ENCODE measurements at places on chromosomes 4 and X. TPM values are rescaled to one million over a fixed set of nuclear protein-coding genes. Genes with fewer than 3 reads are reported as not detected.

- H3K27me3 ChIP-seq, result no peaks in the 10 kb centered on the region
- no peaks in the 10 kb centered on the region for H3K36me3 ChIP-seq
- DNase-seq, result no peak
- H3K4me1 ChIP-seq, result no peaks in the 10 kb centered on the region
- H3K27ac ChIP-seq, result no peak overlapping the region
Observed at GRCh38 chr4:125254106-125254505, 60.6 kb upstream of the FAT4 start.

DNA sequence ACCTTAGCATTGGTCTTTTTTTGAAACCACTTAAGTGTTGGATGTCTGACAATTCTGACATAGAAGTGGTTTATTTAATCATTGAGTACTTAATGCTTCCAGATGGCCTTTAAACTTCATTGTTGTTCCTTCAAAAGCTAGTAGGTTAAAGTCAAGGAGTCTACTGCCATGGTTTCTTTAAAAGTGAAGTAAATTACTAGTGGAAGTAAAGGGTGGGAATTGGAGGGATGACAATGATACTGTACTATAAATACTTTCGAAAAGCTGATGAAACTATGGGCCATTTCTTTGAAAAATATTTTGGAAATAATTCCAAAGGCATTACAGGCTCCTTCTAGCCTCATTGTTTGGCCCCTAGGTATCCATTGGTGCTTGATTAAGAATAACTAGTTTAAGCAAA lies 51.9 kb downstream of the ATP10D start:
- H3K4me1 ChIP-seq, result peaks cover 8% of the 10 kb centered on the region
- no peak overlapping the region for H3K4me3 ChIP-seq
- H3K27me3 ChIP-seq, result no peaks in the 10 kb centered on the region
- DNase-seq, result no peak
- H3K27ac ChIP-seq, result no peak overlapping the region

- DNase-seq, result peak; percentile 62
- H3K27me3 ChIP-seq, result no peaks in the 10 kb centered on the region
- H3K4me1 ChIP-seq, result no peaks in the 10 kb centered on the region
- H3K36me3 ChIP-seq, result no peaks in the 10 kb centered on the region
- H3K4me3 ChIP-seq, result no peak overlapping the region
Observed at GRCh38 chr4:14719053-14719452, 283.2 kb upstream of the CPEB2 start.

DNA sequence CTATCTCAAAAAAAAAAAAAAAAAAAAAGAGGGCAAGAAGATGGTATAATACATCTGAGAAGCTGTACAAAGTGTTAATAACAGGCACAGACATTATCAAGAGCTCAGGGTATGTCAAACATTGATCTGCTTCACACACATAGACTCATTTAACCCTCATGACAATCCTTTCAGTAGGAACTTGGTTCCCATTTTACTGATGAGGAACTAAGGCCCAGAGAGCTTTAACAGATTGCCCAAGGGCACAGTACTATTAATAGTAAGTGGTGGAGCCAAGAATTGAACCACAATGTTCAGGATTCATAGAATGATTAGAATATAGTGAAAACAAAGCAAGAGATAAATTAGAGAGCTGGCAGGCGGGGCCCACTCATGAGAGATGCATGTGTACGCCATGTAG lies 154.4 kb downstream of the EFHC2 start:
- H3K4me1 ChIP-seq, result no peaks in the 10 kb centered on the region
- no peaks in the 10 kb centered on the region for H3K36me3 ChIP-seq
- no peak overlapping the region for H3K27ac ChIP-seq
- no peaks in the 10 kb centered on the region for H3K27me3 ChIP-seq

GRCh38 chr4:26467724-26468123 lies 22.6 kb downstream of the CCKAR start:
- H3K36me3 ChIP-seq, result no peaks in the 10 kb centered on the region
- H3K27me3 ChIP-seq, result no peaks in the 10 kb centered on the region
- H3K4me3 ChIP-seq, result no peak overlapping the region
- DNase-seq, result no peak
- no peak overlapping the region for H3K27ac ChIP-seq
- H3K4me1 ChIP-seq, result no peaks in the 10 kb centered on the region

DNA sequence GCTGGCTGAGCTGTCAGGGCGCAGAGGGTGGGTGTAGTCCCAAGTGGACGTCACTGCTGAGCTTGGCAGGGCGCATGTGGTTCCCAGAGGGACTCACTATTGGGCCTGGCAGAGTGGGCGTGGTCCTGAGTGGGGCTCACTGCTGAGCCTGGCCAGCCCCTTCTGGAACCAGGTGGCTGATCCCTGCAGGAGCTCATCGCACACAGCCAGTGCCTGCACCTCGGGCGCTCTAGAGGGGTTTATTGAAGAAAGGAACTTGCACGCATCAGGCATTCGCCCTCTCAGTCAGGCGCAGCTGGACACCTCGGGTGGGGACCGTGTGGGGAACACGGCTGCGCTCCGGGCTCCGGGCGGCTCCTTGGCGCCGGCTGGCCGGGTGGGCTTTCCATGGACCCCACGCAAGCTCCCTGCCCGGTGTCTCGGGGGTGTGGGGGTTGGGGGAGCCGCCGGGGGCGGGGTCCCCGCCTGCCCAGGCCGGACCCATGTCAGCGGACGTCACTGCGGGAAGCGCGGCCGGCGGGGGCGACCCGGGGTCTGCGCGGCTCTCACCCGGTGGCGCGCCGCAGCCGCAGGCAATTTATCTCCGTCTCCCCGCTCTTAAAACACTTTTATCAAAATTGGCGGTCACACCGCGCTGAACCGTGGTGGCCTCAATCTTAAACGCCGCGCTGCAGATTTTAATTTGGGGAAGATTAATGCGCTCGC lies 65.4 kb upstream of the NKX1-1 start:
- H3K4me3 ChIP-seq, result no peak overlapping the region
- no peak for DNase-seq
- H3K27ac ChIP-seq, result no peak overlapping the region

FAM133A gene
- total RNA-seq, result not detected

- peak within 1 kb of the TSS; percentile 85 for H3K27ac ChIP-seq
- DNase-seq, result peak; percentile 55
- H3K36me3 ChIP-seq, result no peaks in the 10 kb centered on the region
- peaks cover 60% of the 10 kb centered on the region for H3K4me1 ChIP-seq
- peak within 1 kb of the TSS; percentile 70 for H3K4me3 ChIP-seq
Observed at GRCh38 chr4:150078041-150078578, at the start of gene DCLK2. DCLK2 (plus strand) TSS chr4:150078445; CDS start chr4:150079028, 583 bp downstream.

DNA sequence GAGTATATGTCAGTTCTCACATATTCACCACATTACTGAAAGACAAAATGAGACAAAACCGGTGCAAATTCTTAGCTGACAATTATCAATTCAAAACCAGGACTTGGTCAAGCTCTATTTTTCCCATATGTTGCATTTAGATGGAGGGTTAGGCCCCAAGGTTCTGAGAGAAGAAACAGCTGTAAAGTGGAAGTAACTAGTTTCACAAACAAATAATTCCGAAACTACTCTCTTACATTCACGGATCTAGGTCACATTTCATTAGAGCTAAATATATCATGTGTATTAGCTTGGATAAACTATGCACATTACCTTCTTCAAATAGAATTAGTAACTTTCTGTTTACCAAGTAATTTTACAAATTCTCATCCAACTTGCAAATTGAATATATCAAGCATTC lies 3.7 kb upstream of the GABRA2 start:
- H3K27me3 ChIP-seq, result peaks cover 5% of the 10 kb centered on the region
- H3K4me3 ChIP-seq, result no peak overlapping the region
- no peak for DNase-seq
- no peak overlapping the region for H3K27ac ChIP-seq
- no peaks in the 10 kb centered on the region for H3K36me3 ChIP-seq

DNA sequence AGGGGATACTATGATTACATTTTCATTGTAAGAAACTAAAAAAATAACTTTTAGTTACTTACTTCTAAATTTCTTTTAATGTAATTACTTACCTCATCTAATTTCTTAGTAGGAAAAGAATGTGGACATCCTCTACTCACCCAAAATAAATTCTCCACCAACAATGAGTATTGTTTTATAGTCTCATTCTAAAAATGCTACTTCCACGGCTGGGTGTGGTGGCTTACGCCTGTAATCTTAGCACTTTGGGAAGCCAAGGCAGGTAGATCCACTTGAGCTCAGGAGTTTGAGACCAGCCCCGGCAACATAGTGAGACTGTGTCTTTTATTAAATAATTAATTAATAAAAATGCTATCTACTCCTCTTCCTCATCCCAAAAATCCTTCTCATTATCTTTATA lies 99.8 kb downstream of the PPA2 start:
- H3K27ac ChIP-seq, result no peak overlapping the region

DNA sequence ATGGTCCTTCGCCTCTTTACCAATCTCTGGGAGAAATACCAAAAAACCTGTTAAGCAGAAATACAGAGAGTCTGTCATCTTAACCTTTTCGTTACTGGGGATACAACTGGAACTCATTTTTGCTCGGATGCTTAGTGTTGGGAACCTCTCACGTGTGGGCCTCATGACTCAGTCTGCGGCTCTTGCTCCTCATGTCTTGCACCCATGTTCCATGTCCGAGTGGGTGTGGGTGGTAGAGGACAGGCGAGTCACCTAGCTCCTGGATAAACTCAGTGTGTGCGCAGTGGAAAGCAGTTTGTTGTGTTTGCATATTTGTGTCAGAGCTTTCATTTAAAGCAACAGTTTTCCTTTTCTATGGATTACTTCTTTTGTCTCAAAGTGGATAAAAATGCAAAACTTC lies 70.6 kb downstream of the TNIP2 start:
- no peak overlapping the region for H3K27ac ChIP-seq
- H3K4me3 ChIP-seq, result no peak overlapping the region
- no peak for DNase-seq
- no peaks in the 10 kb centered on the region for H3K4me1 ChIP-seq
- peaks cover 92% of the 10 kb centered on the region for H3K36me3 ChIP-seq

TMPRSS11B gene
- not detected for total RNA-seq

- no peak overlapping the region for H3K4me3 ChIP-seq
- H3K4me1 ChIP-seq, result no peaks in the 10 kb centered on the region
- no peak overlapping the region for H3K27ac ChIP-seq
- H3K36me3 ChIP-seq, result no peaks in the 10 kb centered on the region
- no peaks in the 10 kb centered on the region for H3K27me3 ChIP-seq
- DNase-seq, result no peak
Observed at GRCh38 chr4:72525938-72526337, 43.1 kb downstream of the ADAMTS3 start.

GRCh38 chr4:153335665-153336064 lies 8.8 kb upstream of the MND1 start:
- H3K27me3 ChIP-seq, result no peaks in the 10 kb centered on the region
- no peak overlapping the region for H3K4me3 ChIP-seq
- no peaks in the 10 kb centered on the region for H3K4me1 ChIP-seq
- peaks cover 41% of the 10 kb centered on the region for H3K36me3 ChIP-seq
- DNase-seq, result no peak

GRCh38 chrX:40268188-40268520 lies 170.4 kb upstream of the BCOR start:
- H3K27me3 ChIP-seq, result peaks cover 5% of the 10 kb centered on the region
- no peak overlapping the region for H3K27ac ChIP-seq
- DNase-seq, result no peak
- H3K4me3 ChIP-seq, result no peak overlapping the region
- H3K4me1 ChIP-seq, result peaks cover 14% of the 10 kb centered on the region
